ENCODE measurements at places on chromosomes 2 and 18. TPM values are rescaled to one million over a fixed set of nuclear protein-coding genes. Genes with fewer than 3 reads are reported as not detected.

- DNase-seq: no peak
These were observed 50.9 kb upstream of the PHLPP1 start for GRCh38 chr18:62664414-62664813.

- no peak for DNase-seq
These were observed 2.3 kb upstream of the SPRED2 start for GRCh38 chr2:65434592-65435241.

DNA sequence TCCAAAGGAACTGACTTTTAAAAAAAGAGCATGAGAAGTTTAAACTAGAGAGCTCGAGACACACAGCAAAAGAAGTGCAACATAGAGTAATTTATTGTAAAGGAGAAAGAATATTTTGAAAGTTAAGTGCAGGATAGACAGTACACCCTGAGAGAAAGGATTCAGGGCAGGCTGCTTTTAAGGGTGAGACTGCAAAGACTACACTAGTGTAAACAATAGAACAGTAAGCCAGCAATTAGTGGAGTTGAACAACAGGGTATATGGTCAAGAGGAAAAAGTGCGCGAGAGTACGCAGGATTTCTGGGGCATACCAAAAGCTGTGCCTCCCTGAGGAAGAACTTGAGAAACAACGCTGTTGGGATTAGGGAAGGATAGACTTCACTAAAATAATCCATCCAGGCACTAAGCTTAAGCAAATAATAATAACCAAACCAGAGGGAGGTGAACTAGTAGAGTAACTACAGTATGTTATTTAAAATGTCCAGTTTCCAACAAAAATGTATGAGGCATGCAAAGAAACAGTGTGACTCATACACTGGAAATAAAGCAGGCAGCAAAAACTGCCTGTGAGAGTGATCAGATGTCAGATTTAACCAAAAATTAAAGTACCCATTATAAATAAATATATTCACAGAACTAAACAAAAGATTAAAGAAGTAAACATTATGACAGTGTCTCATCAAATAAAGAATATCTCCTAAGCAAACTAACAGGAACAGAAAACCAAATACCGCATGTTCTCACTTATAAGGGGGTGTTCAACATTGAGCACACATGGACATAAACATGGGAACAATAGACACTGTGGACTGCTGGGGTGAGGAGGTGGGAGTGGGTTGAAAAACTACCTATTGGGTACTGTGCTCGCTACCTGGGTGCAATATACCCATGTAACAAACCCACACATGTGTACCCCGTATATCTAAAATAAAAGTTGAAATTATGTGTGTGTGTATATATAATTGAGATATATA lies 40.5 kb upstream of the EMILIN2 start:
- no peak for DNase-seq

GRCh38 chr2:74921236-74921736 lies 37.2 kb upstream of the POLE4 start:
- no peak for DNase-seq

- DNase-seq: no peak
These were observed 57.2 kb upstream of the LDLRAD4 start for GRCh38 chr18:13161276-13161899.

- no peak for DNase-seq
These were observed 61.6 kb downstream of the SNORC start for GRCh38 chr2:232931636-232932035.

DNA sequence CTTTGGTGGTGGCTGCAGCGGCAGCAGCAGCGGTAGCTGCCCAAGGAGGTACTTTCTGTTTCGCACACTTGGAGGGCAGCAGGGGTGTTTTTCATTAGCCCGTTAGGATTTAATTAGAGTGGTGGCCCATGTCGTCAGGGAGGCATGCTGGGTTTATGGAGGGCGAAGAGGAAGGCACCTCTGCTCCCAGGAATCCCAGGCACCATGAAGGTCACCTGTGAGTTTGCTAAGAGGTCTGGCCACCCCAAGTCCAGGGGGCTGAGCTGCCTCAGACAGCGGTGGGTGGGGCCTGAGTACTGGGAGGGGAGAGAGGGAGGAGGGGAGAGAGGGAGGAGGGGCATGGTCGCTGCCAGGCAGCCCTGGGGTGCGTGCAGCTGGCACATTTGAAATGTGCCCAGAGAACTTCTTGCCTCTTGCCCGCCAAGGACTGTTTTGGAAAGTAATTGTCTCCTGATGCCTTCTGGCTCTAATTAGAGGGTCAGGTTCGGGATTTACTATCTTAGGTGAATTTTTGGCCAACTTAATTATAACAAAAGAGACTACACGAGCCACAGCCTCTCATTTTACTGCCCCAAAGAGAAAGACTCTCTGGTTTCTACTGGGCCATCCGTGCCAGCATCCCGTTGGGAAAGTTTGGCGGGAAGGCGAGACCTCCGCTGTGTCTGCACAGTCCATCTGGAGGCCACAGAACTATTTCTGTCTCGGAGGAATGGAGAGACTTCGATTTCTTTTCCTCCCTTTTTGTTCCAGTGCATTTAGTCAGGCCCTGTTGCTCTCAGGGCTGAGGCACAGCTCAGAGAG lies 62.0 kb downstream of the GLI2 start:
- no peak for DNase-seq

Gene RFX8
- total RNA-seq: 0.57 TPM

Gene NTSR2
- total RNA-seq: not detected

Gene KCTD1
- 67.1 TPM for total RNA-seq

Gene NEUROD1
- not detected for total RNA-seq

Gene STARD6
- not detected for total RNA-seq

Gene EIF2AK2
- 8.1 TPM for total RNA-seq

Gene FZD7
- total RNA-seq: 2.6 TPM

Gene CYTIP
- total RNA-seq: 4.0 TPM

Gene CCDC141
- total RNA-seq: 0.26 TPM
